ENCODE measurements at places on chromosomes 7 and 10.

GRCh38 chr10:79246606-79247275, 100.5 kb upstream of the PPIF start:
- no peak for DNase-seq

DNA sequence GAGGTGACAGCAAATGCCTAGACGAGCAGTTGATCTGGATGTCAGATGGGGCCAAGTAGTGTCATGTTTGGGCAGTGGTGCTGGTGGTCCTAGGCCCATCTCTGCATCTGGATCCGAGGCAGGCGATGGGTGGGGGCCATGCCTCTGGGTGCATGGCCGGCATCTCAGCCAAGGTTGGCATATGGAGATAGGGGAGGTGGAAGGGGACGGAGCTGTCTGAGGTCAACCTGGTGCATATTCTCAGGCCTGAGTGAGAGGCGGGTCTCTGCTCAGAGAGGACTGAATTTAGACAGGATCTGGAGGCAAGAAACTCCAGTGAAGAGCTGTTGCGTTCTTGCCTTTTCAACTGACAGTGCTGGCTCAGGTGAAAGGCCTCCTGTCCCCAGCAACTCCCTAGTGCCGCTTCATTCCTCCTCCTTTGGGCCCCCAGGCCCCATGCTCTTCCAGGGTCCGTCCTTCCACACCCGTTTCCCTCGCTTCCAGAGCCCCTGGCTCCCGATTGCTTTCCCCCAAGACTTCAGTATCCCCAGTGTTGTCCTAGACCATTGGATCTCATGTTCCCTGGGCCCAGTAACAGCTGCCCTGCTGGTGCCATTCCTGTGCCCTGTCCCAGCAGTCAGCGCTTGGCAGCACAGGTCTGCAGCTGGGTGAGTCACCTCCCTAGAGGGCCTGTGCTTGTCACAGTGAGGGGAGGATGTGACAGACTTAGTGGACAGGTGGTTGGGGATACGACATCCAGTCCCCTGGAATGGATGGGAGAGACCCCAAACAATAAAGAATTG, 32.6 kb downstream of the GBX1 start:
- no peak for DNase-seq

DNA sequence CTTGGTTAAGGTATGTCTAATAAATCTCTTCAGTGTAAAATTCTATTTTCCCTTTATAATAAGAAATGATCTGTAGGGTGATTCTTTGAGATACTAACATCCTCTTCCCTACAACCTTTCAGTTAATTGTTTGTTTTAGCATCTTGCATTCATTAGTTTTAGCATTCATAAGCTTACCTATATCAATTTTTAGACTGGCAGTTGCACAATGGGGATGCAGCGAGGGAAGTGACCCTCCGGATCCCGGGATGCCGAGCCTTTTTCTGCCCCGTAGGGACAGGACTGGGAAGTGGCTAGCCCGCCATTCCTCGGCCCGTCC, 508 bp upstream of the KIF20B start:
- no peak for DNase-seq

- peak; percentile 98 for DNase-seq
Measured at GRCh38 chr10:128147669-128148068, 21.4 kb upstream of the MKI67 start.

DNA sequence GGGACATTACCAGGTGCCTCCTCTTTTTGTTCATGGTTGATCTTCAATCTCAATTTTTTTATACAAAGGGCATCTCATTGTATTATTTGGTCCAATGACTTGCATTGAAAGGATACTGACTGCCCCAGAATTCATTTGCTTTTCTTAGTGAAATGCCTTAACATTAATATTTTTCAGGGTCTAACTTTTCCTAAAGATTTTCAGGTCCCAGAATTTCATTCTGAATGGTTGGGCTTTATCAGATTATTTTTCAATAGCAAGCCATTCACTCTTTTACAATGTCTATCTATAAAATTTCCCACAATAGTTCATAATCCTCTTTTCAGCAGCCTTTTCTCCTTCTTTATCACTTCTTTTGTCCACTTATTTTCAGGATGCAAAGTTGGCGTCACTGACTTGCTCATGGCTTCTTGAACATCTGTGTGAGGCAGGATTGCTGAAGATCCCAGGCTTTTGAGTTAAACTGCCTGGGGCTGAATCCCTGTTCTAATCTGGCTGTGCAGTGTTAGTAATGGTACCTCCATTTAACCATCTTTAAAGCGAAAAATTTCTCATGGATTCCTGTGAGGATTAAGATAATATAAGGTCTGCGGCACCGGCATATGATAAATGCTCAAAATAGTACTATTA, 131.7 kb upstream of the HDAC9 start:
- no peak for DNase-seq

- DNase-seq = no peak
Measured at GRCh38 chr10:77784856-77785255, 141.7 kb downstream of the DLG5 start.

DNA sequence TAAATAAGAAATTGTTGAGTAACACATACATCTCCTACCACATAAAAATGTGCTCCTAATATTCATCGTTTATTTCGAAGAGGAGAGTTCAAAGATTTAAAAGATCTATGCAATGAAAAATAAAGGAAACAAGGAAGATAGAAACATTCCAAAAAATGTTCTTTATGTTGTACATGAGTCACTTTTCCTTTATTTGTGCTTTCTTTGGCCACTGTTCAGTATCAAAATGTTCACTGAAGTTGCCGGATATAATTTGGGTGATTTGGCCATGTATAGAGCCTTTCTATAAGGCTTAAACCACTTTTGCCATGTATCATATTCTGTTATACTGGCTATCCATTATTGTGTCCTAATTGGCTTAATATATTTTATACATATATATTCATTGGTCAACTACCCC, 62.9 kb upstream of the PRR15 start:
- DNase-seq = no peak

DNA sequence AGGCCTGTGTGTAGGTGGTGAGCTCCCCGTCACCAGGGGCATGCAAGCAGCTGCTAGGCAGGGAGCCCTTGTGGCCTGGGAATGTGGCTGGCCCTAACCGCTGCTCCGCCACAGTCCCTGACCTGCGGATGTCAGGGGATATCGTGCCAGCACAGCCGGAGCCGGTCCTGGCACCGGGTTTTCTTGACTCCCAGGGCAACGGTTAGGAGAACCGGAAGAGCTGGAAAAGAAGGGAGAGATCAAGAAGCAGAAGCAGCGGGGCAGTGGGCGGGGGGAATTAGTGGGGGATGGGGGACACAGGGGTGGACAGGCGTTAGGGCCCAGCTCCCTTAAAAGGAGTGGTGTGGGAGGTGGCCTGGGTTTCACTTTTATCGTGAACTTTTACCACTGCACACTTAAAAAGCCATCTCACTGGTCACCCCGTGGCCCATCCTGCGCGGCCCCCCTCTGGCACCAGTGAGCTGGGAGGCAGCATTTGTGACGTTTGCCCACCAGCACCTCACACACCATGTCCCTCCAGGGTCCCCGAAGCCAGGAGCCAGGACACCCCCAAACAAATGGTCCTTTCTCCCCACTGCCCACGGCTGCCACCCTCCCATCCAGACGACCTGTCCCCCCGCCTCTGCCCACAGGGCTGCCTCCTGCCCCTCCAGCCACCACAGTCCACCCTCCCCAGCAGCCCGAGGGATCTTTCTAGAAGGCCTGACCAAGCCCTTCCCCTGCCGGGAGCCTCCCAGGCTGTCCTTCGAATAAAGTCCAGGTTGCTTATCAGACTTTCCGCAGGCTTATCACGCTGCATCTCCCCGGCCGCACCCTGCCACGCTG, 1.8 kb upstream of the MICALL2 start:
- DNase-seq = no peak

- DNase-seq = peak; percentile 81
Measured at GRCh38 chr7:81025360-81025759, 106.5 kb upstream of the SEMA3C start.

DNA sequence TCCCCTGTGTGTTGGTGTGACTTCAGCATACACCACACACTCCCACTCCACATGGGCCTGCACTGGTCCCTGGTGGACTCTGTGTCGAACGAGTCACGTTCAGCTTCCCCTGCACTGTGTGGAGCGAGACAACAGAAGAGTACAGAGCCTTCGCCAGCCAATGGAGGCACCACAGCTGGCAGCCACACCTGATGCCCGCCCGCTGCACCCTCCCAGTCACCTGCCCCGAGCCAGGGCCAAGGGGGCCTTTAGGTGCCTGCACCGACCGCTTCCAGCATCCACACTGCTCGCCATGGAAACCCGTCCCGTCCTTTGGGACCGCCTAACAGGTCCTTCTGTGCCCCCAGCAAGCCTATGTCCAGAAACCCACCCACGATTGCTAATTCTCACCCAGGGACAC, 9.2 kb downstream of the FOXL3 start:
- no peak for DNase-seq

GRCh38 chr10:11901833-11902475, 78.8 kb downstream of the PROSER2 start:
- DNase-seq = no peak

DNA sequence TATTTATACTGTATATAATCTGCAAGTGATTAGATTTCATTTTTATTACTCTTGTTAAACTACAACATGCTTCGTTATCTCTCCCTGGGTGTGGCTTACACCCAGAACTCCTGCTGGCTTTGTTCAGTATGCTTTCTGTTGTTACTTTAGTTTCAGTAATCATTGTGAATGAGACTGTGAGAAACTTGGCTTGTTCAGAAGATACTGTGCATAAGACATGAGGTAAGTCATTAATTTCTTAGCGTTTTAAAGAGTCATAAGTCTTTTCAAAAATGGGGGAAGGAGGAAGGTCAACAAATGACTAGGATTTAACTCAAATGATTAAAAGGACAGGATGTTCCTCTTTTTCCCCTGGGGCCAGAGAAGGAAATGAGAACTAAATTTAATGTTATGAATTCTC, 11.6 kb upstream of the ADD3 start:
- DNase-seq = peak; percentile 24

DNA sequence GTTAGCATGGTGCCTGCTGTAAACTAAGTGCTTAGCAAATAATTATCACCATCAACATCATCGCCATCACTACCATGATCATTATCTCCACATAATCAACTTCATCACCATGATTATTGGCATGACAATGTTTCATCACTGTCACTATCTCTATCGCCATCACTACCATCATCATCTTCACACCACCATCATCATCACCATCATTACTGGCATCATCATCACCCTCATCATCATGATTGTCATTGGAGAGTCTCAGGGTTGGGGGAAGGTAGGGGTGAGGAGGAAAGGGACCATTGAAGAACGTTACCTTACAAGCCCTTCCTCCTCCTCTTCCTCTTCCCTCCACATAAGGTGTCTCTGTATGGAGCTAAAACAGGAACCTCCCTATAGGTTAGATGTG, 54.9 kb upstream of the GPR26 start:
- no peak for DNase-seq

DNA sequence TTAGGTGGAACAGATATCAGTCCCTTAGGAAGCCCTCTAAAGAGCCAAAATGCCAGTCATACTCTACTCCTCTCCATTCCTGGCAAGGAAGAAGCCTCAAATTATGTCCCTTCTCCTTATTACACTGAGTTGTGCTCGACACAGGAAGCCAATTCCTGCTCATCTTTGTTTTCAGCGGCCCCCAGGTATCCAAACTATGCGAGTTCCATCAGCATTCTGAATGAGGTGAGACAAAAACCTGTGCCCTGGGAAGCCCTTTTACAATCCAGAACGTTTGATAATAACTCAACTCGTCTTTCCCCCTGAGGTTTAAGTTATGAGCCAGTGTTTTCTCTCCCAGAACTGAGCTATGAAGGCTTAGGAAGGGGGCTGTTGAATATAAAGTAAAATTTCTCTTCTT, 580.5 kb downstream of the NXPH1 start:
- no peak for DNase-seq

GRCh38 chr10:50497758-50498157, 126.0 kb downstream of the SGMS1 start:
- DNase-seq = peak; percentile 81

DNA sequence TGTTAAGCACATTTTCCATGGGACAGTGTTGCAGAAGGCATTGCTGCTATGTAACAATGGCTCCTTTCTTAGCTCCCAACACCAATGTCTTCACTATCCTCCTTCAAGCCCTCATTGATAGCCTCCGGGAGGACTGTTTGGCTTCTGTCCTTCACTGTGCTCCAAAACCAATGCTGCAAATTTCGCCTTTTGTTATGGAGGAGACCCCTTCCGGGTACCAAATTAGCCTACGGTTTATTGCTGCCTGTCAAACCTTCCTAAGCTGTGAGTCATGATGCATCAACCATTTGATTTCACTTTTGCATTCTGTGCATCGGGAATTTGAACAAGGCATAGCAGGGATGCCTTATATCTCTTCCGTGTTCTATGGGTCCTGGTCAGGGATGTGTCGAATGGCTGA, 432.9 kb downstream of the GATA3 start:
- no peak for DNase-seq

DNA sequence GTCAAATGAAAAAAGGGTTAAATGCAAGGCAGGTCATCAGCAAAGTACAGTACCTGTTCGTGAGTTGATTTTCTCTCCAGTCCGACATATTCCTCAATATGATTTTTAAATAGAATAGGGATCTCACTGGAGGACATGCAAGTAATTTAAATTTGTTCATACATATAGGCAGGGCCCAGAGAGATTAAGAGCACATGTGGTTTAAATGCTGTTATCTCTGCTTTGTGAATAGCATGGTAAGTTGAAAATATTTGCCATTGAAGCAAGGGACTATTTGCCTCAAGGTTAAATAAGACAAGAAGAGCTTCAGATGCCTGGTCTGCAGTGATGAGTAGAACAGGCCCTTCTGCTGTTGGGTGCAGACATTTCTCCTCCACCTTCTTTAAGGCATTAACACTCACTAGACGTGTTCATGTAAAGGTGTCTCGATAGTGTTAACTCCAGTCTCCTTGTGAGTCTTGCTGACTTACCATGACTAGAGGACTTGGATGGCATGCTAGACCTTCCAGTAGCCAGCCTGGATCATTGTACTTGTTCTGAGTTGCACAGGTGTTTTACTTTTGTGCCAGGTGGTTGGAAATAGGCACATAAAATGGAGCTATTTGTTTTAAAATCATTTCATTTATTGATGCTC, 15.6 kb upstream of the AKR1C3 start:
- peak; percentile 76 for DNase-seq

DNA sequence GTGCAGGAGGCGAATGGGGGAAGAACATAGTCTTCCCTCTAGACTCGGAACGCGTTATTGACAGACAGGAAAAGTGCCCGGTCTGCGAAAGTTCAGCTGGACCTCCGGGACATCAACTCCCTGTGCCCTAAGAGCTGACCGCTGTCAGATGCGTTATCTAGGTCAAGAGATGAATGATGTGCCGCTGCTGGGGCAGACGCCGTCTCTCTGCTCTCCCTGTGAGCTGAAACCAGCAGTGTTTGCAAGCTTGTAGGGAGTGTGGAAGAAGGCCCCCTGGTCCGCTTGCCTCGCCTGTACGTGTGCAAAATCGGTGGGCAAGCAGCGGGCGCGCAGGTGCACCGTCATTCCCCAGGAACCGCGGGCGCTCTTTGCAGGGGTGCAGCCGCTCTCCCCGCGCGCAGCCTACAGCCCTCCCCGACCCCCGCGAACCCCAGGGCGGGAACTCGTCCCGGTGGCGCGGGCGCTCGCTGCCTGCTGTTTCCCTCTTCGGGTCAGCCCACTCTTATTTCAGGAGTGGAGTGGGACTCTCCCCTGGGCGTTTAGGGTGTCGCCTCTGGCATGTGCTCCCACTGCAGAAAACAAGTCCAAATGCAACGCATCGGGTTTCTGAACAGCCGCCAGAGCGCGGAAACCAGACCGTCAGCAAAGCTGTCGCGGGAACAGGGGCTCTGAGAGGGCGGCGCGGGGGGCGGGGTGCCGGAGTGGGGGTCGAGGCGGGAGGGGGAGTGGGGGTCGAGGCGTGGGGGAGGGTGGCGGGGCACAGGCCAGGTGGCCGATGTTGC, 1.8 kb upstream of the PFKFB3 start:
- peak; percentile 35 for DNase-seq

GRCh38 chr7:117941138-117941810, 68.0 kb upstream of the CTTNBP2 start:
- no peak for DNase-seq
